ENCODE measurements at places on chromosomes 3 and 15. TPM values are rescaled to one million over a fixed set of nuclear protein-coding genes. Genes with fewer than 3 reads are reported as not detected.

ERC2 gene
- 0.16 TPM for total RNA-seq

DNA sequence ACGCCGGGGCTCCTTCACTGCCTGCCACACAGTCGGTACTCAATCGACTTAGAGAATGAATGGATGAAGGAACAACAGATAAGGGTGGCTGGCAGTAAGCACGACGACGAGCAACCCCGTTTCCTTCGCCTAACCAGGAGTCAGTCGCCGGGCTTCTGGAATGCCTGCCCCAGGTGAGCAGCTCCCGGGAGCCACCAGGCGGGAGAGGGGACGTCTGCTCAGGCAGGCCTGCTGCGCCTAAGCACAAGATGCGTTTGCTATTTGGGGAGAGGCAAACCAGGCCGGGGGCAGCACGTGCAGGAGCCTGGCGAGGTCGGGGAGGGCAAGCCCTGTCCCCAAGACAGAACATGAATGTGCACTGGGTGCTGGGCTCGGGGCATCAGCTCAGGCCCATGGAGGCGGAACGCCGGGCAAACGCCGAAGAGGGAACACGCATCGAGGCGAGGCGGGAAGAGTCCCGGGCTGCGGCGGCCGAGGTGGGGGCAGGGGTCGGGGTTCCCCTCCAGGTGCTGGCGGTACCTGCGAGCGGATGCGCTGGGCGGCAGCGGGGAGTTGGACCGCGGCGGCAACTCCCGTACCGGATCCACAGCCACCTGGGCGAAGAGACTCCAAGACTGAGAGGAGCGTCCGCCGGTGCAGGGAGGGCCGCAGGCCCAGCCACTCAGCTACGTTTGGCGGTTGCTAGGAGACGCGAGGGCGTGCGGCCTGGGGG lies at the start of gene CFAP92:
TSS of gene CFAP92 (minus strand) at position 616 of the 712 bp plus-strand sequence. CDS start 772 bp downstream, outside the sequence.
- no peaks in the 10 kb centered on the region for H3K36me3 ChIP-seq
- peaks cover 7% of the 10 kb centered on the region for H3K4me1 ChIP-seq
- peak; percentile 95 for DNase-seq
- peaks cover 8% of the 10 kb centered on the region for H3K27me3 ChIP-seq
- no peak within 1 kb of the TSS for H3K4me3 ChIP-seq
- H3K27ac ChIP-seq: no peak within 1 kb of the TSS

- DNase-seq: no peak
- no peaks in the 10 kb centered on the region for H3K4me1 ChIP-seq
- peaks cover 29% of the 10 kb centered on the region for H3K36me3 ChIP-seq
- no peak overlapping the region for H3K27ac ChIP-seq
- H3K4me3 ChIP-seq: no peak overlapping the region
Observed at GRCh38 chr15:68200016-68200861, 4.9 kb downstream of the CALML4 start.

POLR2H gene
- total RNA-seq: 134 TPM

CCK gene
- total RNA-seq: not detected

GRCh38 chr15:75483106-75483505 lies 31.6 kb upstream of the SIN3A start:
- H3K27me3 ChIP-seq: no peaks in the 10 kb centered on the region
- H3K4me1 ChIP-seq: no peaks in the 10 kb centered on the region
- no peak overlapping the region for H3K27ac ChIP-seq

DLEC1 gene
- total RNA-seq: 0.02 TPM

DNA sequence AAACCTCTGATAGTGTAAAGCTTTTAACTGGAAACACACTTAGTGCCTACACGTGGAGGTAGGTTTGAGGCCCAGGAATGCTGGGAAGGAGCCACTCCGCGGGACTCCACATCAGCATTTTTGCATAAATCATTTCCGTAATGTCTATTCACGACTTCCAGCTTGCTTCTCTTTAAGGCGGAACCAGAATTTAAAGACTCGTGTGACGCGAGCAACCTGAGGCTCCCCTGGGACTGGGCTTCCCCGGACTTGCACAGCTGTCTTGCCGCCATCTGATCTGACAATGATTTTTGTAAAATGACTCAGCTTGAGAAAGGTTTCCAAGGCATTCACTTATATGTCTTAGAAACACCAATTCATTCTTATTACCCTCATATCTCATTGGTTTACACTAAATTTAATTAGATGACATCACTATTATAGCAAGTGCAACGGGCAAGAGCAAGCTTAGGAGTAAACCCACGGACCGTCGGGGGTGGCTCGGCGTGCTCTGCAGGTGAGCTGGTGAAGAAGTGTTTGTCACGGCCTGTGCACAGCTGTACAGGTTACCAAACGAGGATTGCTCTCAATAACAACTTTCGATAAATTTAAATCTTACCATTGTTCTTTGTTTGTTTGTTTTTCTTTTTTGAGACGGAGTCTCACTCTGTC lies 95.2 kb downstream of the CHSY1 start:
- H3K27me3 ChIP-seq: no peaks in the 10 kb centered on the region
- no peaks in the 10 kb centered on the region for H3K36me3 ChIP-seq
- H3K4me3 ChIP-seq: no peak overlapping the region
- H3K4me1 ChIP-seq: peaks cover 3% of the 10 kb centered on the region

- peaks cover 33% of the 10 kb centered on the region for H3K4me1 ChIP-seq
- DNase-seq: no peak
- H3K27ac ChIP-seq: no peak overlapping the region
- H3K27me3 ChIP-seq: no peaks in the 10 kb centered on the region
- H3K4me3 ChIP-seq: no peak overlapping the region
Observed at GRCh38 chr3:44970926-44971490, 5.0 kb downstream of the ZDHHC3 start.

- peaks cover 5% of the 10 kb centered on the region for H3K27me3 ChIP-seq
- no peak for DNase-seq
- H3K36me3 ChIP-seq: no peaks in the 10 kb centered on the region
- no peak overlapping the region for H3K4me3 ChIP-seq
Observed at GRCh38 chr15:96514607-96515285, 184.2 kb downstream of the NR2F2 start.

DNA sequence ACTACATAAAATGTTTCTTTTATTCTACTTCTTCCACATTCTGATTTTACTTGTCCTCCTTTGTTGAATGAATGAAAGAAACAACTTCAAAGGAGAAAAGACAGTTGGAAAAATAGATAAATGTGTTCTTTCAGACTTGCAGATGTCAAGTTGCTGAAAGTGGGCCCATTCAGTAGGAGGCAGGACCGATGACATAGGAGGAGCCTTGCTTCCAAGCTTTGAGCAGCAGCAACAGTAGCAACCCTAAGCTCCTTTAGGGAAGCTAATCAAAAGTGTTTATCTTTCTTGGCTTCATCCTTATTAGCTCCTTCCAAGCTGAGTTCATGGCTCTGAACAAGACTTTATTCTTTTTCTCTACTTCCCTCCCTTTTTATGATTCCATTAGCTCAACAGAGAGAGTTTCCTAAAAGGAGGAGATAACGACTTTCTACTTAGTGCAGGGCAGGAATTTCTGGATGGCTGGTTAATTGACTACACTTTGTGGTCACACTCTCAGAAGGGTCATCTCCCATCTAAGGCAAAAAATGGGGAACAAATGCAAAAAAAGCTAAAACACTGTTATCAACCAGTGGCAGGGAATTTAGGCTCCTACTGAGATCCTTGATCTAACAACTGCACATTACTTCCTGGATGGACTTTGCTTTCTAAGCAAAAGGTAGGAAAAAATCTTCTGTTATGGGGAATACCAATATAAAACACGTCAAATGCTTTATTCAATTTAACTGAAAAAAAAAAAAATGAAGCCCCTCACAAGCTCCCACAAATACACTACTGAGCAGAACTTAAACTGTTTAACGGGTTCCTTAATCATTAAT lies 4.8 kb downstream of the MORC1 start:
- no peaks in the 10 kb centered on the region for H3K36me3 ChIP-seq
- peaks cover 4% of the 10 kb centered on the region for H3K4me1 ChIP-seq
- no peak overlapping the region for H3K27ac ChIP-seq

- no peaks in the 10 kb centered on the region for H3K36me3 ChIP-seq
- H3K4me1 ChIP-seq: no peaks in the 10 kb centered on the region
- DNase-seq: no peak
- no peaks in the 10 kb centered on the region for H3K27me3 ChIP-seq
- no peak overlapping the region for H3K4me3 ChIP-seq
- no peak overlapping the region for H3K27ac ChIP-seq
Observed at GRCh38 chr3:48370333-48370713, 1.7 kb upstream of the FBXW12 start.

GRCh38 chr3:6928064-6928463 lies 67.1 kb downstream of the GRM7 start:
- no peak for DNase-seq
- no peak overlapping the region for H3K4me3 ChIP-seq
- H3K27me3 ChIP-seq: no peaks in the 10 kb centered on the region
- no peaks in the 10 kb centered on the region for H3K4me1 ChIP-seq
- no peak overlapping the region for H3K27ac ChIP-seq

GRCh38 chr3:29642393-29643033 lies 361.6 kb downstream of the RBMS3 start:
- no peak overlapping the region for H3K27ac ChIP-seq
- DNase-seq: no peak
- H3K27me3 ChIP-seq: no peaks in the 10 kb centered on the region
- H3K36me3 ChIP-seq: no peaks in the 10 kb centered on the region

DNA sequence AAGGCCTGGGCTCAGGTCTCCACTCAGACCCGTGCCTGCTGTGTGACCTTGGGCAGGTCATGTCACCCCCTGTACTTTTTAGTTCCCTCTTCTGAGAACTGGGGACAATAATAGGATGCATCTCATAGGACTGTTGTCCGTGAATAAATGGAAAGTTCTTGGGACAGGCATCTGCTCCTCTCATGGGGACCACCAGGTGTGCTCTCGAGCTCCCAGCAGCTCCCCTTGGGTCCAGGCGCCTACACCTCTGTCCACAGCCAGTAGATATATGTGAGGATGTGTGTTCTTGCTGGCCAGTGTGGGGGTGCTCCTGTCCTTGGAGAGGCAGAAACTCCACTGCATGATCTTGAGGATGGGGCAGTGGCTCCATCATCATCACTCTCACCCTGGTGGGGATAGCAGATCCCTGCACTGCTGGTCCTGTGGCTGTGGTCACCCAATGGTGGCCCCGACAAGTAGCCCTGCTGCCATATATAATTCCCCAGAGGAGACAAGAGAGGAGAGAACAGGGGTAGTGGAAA lies 257.6 kb upstream of the TLE3 start:
- no peaks in the 10 kb centered on the region for H3K36me3 ChIP-seq
- DNase-seq: peak; percentile 6
- peaks cover 71% of the 10 kb centered on the region for H3K27me3 ChIP-seq
- no peak overlapping the region for H3K4me3 ChIP-seq
- H3K27ac ChIP-seq: no peak overlapping the region

DNA sequence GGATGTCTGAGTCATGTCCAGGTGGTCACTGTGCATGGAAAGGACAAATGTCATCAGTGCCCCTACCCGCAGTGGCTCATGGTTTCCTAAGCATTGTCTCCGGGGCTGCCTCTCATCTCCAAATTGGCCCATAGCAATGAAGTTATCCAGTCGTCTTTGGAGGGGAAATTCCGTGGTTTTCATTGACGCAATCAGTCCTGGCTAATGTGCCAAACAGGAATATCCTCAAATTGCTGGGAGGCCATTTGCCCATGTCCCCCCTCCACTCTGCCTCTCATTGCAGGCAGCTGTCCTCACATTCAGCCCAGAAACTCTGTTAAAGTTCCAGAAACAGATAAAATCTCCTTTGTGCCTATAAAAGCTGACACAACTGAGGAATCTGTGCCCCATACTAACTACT lies 81.6 kb downstream of the MCTP2 start:
- no peak overlapping the region for H3K4me3 ChIP-seq
- H3K4me1 ChIP-seq: no peaks in the 10 kb centered on the region
- H3K36me3 ChIP-seq: no peaks in the 10 kb centered on the region

PLCL2 gene
- 0.18 TPM for total RNA-seq

GRCh38 chr3:186178412-186178811 lies 69.5 kb upstream of the ETV5 start:
- no peak overlapping the region for H3K4me3 ChIP-seq
- no peak overlapping the region for H3K27ac ChIP-seq
- DNase-seq: no peak
- H3K36me3 ChIP-seq: no peaks in the 10 kb centered on the region
- peaks cover 50% of the 10 kb centered on the region for H3K27me3 ChIP-seq

CACNA1D gene
- total RNA-seq: not detected
